Left lobe of liver (tissue), 2 donors: ENCODE measurements at places on chromosomes 12 and 14.

DNA sequence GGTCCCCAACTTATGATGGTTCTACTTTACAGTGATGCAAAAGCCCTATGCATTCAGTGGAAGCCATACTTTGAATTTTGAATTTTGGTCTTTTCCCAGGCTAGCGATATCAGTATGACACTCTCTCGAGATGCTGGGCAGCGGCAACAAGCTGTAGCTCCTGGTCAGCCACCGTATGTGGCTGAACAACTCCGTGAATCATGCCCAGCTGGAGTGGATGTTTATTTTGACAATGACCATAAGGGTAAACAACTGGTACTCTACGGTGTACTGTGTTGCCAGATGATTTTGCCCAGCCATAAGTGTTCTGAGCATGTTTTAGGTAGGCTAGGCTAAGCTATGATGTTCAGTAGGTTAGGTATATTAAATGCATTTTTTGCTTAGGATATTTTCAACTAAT lies 8.2 kb upstream of the ZNF410 start:
- DNase-seq = no peak

GRCh38 chr12:47360093-47360480 lies 280.3 kb upstream of the AMIGO2 start:
- DNase-seq = no peak

- no peak for DNase-seq
Measured at GRCh38 chr14:30681752-30682355, 59.7 kb downstream of the SCFD1 start.

- no peak for DNase-seq
Measured at GRCh38 chr14:102085488-102085887, 1.4 kb downstream of the HSP90AA1 start.

DNA sequence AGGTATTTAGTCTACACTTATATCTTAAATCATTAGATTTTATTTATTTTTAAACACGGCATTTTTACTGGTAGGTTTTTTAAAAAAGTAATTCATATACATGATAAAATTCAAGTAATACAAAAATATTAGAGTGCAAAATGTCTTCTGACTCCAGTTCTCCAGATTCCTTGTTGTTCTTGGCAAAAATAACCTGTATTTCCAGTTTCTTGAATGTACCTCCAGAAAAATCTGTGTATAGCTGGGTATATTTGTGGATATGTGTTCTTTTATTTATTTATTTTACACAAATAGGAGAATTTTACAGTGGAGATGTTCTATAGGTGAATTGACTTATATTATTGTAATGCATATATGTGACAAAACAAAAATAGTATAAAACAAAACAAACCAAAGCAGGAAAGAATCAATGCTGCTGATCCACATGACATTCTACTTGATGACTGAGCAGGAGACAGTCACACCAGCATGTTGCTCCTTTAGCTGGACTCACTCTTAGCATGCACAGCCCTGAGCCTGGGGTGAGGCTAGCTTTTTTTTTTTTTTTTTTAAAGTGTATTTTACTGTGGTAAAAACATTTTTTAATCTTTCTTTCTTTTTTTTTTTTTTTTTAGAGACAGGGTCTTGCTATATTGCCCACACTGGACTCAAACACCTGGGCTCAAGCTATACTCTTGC lies 42.2 kb upstream of the SLC38A2 start:
- DNase-seq = no peak

GRCh38 chr12:118946256-118946655 lies 35.1 kb upstream of the SRRM4 start:
- DNase-seq = no peak

DNA sequence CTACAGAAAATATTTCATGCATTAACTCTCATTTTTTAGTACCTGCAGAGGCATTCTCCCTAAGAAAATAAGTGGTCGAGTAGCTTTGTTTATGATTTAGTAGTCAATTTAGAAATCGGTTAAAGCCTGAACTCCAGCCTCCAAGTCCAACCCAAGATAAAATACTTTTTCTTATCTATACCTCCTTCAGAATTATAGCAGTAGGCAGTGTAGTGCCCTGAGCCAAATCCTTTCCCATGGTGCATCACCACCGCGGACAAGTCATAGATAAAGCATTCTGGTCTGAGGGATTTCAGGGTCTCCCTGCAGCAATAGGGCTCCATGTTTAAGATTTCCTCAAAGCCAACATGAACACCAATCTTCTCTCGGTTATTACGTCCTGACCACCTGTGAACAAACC lies 30.5 kb downstream of the USP44 start:
- DNase-seq = no peak

- DNase-seq = no peak
Measured at GRCh38 chr12:104604995-104605675, 148.4 kb downstream of the CHST11 start.

GRCh38 chr12:107662484-107662883 lies 23.1 kb upstream of the PWP1 start:
- DNase-seq = no peak

- DNase-seq = no peak
Measured at GRCh38 chr12:92550661-92551060, 152.1 kb upstream of the PLEKHG7 start.

DNA sequence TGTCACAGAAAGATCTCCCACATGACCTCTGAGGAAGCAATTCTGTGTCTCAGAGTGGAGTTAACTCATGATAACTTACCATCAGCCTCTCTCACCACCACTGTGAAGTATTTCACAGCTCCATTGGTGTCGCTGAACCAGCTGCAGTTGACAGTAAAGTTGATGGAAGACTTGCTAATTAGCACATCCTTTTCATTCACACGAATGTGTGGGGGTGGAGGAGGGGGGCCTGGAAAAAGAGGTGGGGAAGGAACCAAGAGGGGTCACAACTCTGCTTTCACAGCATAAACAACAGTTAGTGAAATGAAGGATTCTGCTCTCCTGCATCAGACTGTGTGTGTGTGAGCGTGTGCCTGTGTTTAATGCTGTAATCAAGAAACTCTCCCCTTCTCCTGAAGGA lies 82.1 kb downstream of the PTPRB start:
- DNase-seq = no peak

- DNase-seq = no peak
Measured at GRCh38 chr12:3065300-3065699, 11.9 kb upstream of the TSPAN9 start.

DNA sequence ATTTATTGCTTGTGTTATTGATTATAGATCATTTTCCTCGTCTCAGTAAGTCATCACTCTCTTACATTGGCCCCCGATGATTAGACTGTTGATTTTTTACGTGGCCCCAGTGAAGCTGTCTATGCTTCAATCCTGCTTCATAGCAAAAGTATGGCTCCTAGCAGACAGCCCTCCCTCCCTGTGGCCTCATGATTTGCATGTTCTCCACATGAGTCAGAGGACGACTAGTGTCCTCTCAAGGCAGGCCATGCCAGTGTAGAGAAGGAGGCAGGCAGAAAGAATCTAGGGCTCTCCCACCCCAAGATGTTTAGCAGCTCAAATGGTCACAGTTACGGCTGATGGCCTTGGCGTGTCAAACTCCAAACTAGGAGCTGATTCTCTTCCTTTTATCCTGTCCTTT lies 59.6 kb downstream of the FIGNL2 start:
- no peak for DNase-seq

- peak; percentile 49 for DNase-seq
Measured at GRCh38 chr12:13817131-13817530, 164.3 kb downstream of the GRIN2B start.

DNA sequence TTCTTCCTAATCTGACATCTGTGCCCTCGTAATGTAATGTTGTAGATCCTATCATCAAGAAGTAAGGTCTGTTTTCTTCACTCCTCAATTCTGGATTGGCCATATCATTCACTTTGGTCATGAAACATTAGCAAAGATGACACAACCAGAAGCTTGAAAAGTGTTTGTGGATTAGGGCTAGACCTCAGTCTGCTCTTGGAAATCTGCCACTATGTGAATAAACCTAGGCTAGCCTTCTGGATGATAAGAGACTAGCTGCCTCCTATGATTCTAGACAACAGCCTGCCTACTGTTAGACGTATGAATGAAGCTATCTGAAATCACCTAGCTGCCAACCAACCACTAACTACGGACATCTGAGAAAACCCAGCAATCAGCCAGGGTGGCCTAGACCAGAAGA lies 38.7 kb upstream of the LYZ start:
- DNase-seq = no peak

- DNase-seq = no peak
Measured at GRCh38 chr12:4540638-4541037, 1.9 kb downstream of the RAD51AP1 start.

GRCh38 chr12:121217063-121217462 lies 7.1 kb downstream of the P2RX4 start:
- DNase-seq = no peak

DNA sequence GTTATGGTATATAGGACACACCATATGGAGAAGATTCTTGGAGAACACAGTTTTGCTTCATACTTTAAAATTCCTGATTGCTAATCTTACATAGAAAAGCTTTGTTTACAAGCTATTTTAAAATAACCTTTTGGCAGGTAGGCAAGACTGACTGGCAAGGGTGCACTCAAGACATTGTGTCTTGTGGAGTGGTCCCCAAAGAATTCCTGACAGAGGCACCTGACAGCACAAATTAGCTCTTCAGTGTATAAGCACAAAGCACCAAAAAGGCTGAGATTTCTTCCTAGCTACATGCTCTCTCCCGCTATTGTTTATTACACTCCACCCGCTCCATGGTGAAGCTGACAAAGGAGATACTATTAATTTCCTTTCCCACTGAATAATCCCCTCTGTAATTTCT lies 139.4 kb downstream of the MON2 start:
- no peak for DNase-seq

DNA sequence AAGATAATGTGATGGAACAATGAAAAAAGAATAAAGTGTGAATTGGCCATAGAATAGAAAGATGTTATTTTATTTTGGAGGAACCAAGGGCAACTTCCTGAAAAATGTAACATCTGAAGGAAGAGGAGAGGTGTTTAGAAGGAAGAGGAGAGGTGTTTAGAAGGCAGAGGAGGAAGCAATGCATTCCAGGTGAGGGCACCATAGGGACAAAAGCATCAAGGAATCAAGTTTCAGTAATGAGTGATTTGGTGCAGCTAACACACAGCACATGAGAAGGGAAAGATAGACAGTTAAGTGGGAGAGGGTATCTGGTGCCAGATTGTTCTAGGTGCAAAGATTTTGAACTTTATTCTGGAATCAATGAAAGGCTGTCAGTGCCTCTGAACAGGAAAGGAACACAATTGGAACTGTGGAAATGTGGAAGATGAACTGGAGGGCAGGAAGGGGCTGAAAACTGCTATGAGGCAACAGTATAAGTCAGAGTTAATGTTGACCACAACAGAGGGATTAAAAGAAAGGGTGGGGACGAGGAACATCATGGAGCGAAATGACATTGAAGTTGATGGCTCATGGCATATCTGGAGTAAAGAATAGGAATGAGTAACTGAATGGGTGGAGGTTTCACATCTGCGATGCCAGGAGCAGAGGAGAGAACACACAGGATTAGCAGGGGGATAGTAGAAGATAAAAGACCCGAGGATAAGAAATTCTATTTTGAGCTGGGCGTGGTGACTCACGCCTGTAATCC lies 326.6 kb downstream of the LRIG3 start:
- no peak for DNase-seq

DNA sequence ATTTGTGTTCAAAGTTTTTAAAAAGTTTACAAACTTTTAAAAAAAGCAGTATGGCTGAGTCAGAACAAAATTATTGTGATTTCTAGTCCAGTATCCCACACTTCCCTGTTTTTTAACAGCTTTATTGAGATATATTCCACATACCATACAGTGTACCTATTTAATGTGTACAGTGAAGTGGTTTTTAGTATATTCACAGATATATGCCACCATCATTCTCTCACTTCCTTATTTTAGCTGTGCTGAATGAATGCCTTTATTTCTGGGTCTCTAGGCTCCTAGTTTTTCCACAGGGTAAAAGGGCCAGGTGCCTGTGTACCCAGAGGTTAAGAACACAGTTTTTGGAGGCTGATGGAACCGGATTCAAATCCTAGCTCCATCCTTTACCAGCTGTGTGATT lies 58.9 kb upstream of the SRSF5 start:
- DNase-seq = no peak

- DNase-seq = no peak
Measured at GRCh38 chr14:38302034-38302433, 46.1 kb upstream of the CLEC14A start.

DNA sequence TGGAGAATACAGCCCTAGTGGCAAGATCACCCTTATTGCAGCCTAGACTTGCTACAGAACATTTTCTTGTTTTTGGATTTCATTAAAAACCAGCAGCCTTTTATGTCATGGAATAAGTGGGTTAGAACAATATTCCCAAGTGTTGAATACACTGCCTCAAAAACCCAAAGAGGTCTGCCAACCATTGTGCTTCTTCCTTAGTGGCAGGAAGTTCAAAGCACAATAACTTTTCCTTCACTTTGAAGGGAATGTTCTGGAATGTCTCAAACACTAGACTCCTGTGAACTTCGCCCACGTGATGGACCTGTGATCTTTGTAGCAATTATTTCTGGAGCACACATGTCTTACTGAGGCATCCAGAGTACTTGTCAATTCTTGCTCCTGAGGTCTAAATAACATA lies 8.5 kb downstream of the SLC17A8 start:
- DNase-seq = no peak

DNA sequence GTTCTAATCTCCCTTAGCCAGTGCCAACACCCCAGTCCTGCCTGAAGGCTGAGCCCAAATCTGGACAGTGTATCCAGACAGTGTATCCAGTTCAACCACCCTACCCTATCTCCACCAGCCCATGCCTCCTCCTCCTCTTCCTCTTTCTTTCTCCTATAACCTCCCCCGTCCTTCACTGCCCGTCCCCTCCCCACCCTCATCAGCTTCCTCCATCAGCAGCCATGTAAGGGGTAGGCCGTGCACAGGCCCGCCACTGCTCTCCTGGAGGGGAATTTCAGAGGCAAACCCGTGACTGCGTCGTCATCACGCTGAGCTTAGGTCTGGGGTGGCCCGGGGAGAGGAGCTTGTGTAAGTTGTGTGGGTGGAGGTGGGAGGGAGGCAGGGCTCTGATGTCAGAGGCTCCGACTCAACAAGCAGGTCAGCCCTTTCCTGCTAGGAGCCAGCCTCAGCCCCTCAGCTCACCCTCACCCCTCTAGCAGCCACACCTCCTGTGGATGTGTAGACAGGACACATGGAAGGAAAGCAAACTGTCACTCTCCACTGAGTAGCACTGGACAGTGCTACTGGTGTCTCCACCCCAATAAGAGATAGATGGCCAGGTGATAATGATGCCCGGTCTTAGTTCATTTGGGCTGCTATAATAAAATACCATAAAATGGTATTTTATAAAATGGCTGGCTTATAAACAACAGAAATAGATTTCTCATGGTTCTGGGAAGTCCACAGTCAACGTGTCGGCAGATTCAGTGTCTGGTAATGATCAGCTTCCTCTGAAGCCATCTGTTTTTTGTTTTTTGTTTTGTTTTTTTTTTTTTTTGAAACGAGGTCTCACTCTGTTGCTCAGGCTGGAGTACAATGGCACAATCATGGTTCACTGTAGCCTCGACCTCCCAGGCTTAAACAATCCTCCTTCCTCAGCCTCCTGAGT lies 50.5 kb downstream of the IRF2BPL start:
- DNase-seq = no peak
